GM06990 (cell line): ENCODE measurements at places on chromosomes 6 and 20.

DNA sequence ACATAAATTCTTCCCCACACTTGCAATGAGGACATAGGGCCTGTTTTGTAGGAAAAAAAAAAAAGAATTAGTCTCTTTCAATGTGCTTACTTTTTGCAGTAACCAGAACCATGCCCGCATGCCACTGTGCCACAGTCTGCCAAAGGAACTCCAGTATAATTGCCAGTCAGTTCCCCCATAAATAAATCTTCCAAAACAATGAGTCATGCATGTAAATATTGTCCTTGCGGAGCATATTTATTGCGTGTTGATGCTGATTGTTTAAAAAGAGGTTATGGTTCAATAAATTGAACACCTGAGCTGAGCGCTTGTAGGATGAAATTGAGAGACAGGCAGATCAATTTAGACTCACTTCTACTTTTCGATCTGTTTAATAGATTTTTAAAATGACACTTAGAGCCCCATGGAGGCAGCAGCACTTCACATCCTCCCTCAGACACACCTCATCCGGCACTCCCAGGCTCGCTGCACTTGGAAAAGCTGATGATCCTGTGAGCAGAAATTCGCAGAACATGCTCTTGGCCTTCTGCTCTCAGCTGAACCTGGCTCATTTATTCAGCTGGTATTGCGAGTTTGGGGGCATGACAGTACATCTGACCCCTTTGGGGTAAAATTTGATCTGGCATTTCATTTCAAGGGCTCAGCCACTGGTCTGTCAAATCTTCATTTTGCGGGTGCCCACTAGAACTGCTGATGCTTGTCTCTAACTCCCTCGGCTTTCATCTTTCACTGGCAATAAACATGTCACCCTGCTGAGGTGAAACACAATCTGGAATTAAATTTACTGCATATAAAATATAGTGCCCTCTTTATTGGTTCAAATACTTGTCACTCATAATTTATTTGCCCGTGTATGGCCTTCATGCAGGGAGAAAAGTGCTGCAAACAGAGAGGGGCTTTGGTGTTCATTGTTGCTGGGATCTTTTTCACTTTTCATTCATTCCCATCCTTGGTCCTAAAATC is 371.1 kb upstream of the POU3F2 start:
- DNase-seq = no peak

DNA sequence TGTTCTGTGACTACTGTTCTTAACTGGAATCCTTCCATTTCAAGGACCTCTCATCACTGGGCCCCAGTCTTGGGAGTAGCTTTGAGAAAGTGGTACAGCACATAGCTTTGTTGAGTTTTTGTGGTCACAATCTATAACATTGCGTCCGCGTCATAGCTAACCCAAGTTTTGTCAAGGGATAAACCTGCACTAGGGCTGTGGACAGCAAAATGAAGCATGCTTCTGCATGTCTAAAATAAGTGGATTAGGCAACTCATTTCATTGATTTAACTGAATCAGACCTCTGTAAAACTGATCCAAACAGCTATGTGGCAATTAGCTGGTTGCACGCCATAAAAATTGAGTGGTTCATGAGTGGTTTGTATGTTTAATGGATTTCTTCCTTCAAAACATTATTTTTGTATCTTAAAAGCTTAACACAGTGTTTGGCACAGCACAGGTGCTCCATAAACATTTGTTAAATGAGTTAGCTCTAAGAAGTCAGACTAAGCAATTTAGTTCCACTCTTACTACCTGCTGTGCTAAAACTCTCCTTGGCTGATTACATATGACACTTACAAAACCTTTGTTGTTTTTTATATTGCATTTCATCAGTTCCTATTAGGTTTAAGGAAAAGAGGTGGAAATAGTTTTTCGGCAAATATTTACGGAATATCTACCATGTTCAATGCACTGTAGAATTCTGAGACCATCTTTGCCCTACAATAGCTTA is 160.3 kb upstream of the ATXN1 start:
- DNase-seq = no peak

DNA sequence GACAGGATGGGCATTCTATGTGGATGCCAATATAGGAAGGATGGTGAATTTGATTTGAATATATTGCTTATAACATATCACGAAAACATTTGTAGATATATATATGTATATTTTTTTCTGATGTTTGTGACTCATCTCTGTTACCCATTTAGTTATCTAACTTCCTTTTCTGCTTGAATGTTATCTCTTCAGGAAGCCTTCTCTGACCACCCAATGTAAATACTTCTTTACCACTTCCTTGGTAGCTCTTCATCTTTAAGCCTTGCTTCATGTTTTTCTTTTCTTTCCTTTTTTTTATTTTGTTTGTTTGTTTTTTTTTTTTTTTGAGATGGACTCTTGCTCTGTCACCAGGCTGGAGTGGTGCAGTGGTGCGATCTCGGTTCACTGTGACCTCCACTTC is 260.5 kb upstream of the EPHA7 start:
- DNase-seq = no peak

GRCh38 chr20:10313701-10314100 is 95.1 kb downstream of the SNAP25 start:
- DNase-seq = no peak

DNA sequence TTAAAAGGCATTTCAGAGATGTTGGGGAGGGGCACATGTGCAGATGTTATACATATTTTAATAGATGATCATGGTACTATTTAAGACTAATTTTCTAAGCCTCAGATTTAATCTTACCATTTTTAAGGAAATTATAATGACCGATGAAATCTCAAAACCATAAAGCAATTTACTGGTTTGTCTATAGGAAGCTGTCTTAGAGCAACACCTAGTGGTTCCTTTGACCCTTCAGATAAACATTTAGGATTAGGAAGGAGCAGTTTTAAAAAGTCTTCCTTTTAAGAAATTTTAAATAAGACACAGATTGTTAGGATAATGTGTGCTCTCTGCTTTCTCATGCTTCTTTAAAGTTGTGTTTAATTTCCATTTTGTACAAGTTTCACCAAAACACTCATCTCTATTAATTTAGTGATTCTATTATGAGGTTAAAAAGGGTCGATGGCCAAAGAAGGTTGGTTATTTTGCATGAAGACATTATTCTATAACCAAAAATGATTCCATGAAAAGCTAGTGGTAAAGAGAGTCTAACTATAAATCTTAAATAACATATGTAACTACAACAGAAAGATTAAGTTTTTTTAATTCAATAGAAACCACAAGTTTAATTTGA is 376.4 kb downstream of the HACE1 start:
- DNase-seq = no peak

DNA sequence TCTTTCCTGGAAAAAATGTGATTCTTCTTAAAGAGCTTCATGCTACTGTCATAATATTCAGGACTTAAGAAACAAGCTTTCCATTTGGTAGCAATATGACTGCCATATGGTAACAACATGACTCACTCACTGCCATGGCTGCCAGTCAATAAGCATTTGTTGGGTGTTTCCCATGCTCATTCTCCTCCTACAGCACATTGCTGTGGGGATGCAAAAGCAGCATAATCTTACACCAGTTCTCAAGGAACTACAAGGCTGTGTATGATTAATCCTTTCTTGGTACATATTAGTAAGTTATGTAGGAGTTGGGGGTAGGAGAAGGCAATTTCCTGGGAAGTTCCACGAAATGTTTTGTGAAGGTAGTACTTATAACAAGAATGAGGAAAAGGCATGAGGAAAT is 76.7 kb downstream of the CEP162 start:
- DNase-seq = no peak

- no peak for DNase-seq
Observed at GRCh38 chr6:69796073-69796641, 653 bp downstream of the LMBRD1 start.

DNA sequence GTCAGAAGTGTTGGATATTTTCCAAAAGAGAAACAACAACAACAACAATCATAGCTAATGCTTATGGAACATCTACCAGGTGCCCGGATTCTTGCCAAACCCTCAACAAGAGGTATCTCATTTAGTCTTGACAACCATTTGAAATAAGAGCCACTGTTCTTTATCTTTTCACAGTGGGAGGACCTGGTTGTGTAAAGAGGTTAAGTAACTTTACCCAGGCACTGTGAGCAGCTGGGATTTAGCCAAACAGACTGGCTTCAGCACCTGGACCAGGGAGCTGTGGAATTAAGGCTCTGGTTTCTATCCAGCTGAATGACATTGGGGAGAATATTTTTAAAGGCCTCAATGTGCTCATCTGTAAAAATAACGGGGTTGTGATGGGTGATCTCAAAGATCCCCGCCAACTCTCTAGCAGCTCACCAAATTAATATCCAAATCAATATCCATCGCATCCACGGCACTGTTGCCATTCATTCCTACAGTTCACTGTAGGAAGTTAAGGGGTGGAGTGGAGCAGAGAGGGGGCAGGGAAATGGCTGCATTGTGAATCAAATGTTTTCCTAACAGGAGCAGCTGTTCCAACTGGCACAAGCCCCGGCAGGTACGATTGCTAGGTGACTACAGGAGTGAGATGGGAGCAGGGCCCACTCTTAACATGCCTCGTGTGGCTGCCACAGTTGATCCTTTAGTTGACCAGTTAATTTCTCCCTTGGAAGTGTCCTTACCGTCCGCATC is 61.8 kb downstream of the GCNT2 start:
- DNase-seq = no peak

- no peak for DNase-seq
Observed at GRCh38 chr20:17485017-17485416, 46.2 kb downstream of the BFSP1 start.

DNA sequence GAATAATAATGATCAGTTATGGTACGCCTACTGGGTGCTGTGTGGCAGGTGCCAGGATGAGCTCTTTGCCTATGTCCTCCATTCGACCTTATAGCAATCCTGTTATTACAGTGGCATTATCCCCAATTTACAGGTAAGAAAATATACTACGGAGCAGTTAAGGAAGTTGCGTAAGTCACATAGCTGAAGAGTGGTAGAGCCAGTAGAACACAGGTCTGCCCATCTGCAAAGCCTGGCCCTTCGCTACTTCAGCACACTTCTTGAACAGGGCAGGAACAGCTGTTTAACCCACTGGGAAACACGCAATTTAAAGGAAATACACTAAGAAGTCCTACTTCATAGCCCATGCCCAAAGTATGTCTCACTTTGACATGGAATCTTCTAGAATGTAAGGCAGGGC is 91.8 kb downstream of the PXDC1 start:
- DNase-seq = no peak

- DNase-seq = no peak
Observed at GRCh38 chr20:58173091-58173490, 55.4 kb downstream of the ANKRD60 start.

GRCh38 chr20:62727584-62728027 is 19.0 kb downstream of the NTSR1 start:
- DNase-seq = no peak

GRCh38 chr20:14913896-14914620 is 576.6 kb upstream of the FLRT3 start:
- DNase-seq = no peak

DNA sequence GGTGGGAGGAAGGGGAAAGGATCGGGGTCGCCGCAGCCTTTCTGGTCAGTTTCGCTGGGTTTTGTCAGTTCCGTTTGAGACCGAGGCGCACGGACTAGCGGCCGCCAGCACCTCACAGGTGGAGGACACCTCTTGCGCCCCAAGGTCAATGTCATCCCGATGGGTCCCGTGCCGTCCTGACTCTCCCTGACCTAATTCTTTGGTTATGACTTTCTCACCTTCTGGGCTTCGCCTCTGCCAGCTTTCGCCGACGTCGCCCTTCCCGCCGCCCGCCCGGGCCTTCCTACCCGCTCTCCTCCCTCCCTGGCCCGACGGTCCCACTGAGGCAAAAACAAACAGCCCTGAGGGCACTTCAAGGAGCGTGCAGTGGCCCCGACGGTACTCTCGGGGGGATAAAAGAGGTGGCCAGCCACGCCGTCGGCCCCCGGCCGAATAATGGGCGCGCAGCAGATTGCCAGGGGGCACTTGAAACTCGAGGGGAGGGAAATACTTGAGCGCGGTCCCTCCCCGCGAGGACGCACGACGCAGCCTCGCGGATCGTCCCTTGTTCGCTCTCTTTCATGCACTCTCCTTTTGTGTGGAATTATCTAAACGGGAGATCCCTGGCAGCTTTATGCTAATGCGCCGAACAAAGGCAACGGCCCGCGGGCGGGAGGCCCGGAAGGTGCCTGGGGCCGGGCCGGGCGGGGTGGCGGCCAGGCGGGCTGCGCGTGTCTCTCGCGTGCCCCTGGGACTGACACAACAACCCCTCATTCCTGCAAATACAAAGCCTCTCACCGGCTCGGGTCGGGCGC is 3.9 kb upstream of the INSM1 start:
- DNase-seq = peak; percentile 26

DNA sequence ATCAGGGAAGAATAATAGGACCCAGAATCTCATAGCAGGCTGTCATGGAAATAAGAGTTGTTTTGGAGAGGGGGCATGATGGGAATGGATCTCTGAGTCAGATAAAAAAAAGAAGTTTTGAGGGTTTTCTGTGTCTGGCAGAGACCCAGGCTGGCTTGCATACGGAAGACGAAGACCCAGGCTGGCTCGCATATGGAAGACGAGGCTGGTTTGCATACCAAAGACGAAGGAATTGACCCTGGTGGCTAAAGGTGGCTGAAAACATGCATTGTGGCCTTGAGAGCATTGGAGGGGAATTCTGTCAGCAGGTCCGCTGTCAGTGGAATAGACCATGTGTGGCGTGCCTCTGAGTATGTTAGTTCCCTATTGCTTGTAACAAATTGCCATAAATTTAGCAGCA is 335.1 kb downstream of the BTBD3 start:
- no peak for DNase-seq

DNA sequence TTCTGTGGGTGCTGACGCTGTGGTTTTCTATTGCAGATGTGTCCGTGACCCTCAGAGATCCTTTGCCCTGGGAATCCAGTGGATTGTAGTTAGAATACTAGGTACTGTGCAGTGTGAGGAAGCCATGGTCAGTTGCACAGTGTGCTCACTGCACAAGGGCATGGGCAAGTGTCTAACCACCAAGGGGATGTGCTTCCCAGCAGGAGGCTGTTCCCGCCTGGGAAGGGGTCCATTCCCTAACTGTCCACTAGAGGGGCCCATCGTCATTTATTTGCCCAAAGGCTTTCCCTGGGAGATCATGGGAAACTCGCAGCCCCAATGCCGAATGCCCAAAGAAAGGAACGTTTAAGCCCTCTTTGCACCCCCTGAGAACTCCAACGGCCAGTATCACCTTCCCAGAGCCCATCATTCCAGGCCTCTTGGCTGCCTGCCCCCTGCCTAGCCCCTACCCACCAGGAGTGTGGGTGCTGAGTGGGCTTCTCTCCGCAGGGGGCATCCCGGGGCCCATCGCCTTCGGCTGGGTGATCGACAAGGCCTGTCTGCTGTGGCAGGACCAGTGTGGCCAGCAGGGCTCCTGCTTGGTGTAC is 26.2 kb downstream of the SLCO4A1 start:
- no peak for DNase-seq

DNA sequence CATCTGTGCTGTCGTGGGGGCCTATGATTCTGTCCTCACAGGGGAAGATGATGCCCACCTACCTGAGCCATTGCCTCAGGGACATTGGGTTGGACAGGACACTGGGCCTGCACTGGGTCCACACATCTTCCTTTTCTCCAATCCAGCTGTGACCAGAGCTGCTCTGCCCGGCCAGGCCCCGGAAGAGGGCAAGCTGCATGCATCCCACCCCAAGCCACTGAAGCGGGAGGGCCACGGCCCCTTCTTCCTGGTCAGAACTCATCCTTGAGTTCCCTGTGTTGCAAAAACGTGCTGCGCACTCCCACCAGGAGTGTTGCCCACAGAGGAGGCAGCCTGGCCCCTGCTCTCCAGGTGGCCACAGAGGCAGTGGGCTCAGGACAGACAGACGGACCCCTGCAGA is 38.2 kb downstream of the SPDEF start:
- DNase-seq = no peak

GRCh38 chr6:22363714-22364239 is 66.9 kb upstream of the PRL start:
- no peak for DNase-seq
